ENCODE measurements at places on chromosomes 12 and 14. TPM values are rescaled to one million over a fixed set of nuclear protein-coding genes. Genes with fewer than 3 reads are reported as not detected.

GRCh38 chr14:24849471-24849870 lies 200.5 kb downstream of the STXBP6 start:
- H3K36me3 ChIP-seq, result no peaks in the 10 kb centered on the region
- H3K4me1 ChIP-seq, result peaks cover 32% of the 10 kb centered on the region

DNA sequence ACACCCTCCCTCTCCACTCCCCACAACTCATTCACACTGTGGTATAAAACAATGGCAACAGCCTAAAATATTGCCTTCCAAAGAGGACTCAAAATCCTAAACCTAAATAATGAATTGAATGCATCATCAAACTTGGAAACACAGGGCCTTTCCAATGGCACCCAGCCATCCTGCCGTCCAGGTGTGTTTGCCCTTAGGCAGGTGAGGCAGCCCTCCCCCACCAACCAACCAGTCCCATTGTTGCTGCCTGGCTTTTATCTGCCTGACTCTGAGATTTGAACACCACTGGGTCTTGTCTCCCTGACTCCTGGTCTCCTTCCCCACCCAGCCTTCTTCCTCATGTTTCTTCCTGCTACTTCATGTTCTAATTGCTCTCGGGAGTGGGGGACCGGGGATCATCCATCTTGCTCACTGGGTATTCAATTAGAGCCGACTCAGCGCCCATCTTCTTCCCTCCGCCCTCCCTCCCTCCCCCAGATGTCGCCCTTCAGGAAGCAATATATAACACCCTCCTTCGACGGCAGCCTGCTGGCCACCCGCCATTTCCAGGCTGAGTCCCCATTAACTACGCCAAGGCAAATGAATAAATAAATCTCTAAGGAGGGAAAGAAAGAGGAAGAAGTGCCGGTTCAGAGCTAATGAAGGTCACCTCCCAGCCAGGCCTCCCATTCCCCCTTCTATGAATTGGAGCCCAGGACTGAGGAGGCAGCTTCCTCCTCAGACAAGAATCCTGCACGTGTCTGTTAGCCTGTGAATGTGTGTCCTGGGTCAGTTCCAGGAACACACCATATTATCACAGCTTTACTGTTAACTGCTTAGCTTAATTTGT lies 36.3 kb upstream of the NTF3 start:
- H3K27me3 ChIP-seq, result no peaks in the 10 kb centered on the region
- no peak for DNase-seq
- peaks cover 19% of the 10 kb centered on the region for H3K4me1 ChIP-seq
- no peak overlapping the region for H3K4me3 ChIP-seq
- no peak overlapping the region for H3K27ac ChIP-seq

The TRHDE gene
- total RNA-seq, result 5.5 TPM

GRCh38 chr12:121577443-121578180 lies 3.2 kb downstream of the KDM2B start:
- peak overlapping the region; percentile 84 for H3K4me3 ChIP-seq
- peaks cover 34% of the 10 kb centered on the region for H3K36me3 ChIP-seq
- no peaks in the 10 kb centered on the region for H3K27me3 ChIP-seq
- H3K27ac ChIP-seq, result peak overlapping the region; percentile 99
- peaks cover 39% of the 10 kb centered on the region for H3K4me1 ChIP-seq
- DNase-seq, result no peak

The HOXC11 gene
- total RNA-seq, result not detected

GRCh38 chr14:68956724-68957123 lies 22.4 kb downstream of the ACTN1 start:
- H3K4me1 ChIP-seq, result peaks cover 63% of the 10 kb centered on the region
- peaks cover 7% of the 10 kb centered on the region for H3K36me3 ChIP-seq
- DNase-seq, result no peak
- H3K27ac ChIP-seq, result 0 out of 2 replicates have a peak overlapping the region, but pooled peaks have one; percentile 11
- H3K27me3 ChIP-seq, result no peaks in the 10 kb centered on the region
- no peak overlapping the region for H3K4me3 ChIP-seq

DNA sequence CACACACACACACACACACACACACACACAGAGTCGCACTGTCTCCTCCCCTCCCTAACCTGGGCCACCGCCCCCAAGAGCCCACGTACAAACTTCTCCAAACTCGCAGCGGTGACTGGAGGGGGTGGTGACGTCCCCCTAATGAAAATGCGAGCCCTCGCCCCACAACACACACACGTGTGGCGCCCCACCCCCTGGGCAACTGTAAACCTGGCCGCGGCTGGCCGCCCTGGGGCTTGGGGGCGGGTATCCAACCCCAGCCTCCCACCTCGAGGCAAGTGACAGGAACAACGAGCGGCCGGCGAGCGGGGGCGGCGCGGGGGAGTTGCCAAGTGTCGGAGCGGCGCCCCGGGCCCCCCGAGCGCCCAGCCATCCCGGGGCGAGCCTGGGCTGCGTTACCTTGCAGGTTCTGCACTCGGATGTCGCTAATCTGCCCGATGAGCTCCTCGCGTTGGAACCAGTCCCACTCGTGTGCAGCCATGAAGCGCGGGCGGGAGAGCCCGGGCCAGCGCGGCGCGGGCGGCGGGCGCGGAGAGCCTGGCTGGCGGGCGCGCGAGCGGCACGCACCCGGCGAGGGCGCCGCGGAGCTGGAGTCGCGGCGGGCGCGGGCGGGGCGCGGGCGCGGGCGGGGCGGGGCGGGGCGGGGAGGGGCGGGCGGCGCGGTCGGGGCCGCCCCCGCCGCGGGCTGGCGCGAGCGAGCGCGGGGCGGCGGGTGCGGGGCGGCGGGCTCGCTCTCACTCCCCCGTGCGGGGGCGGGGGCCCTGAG lies at the start of gene CLMN:
CLMN (minus strand) TSS at position 597 of the 766 bp plus-strand sequence; CDS start at position 481, 116 bp downstream.
- H3K27me3 ChIP-seq, result peaks cover 38% of the 10 kb centered on the region
- DNase-seq, result peak; percentile 59
- no peak within 1 kb of the TSS for H3K27ac ChIP-seq
- no peaks in the 10 kb centered on the region for H3K36me3 ChIP-seq
- H3K4me1 ChIP-seq, result peaks cover 19% of the 10 kb centered on the region

The RNASE13 gene
- total RNA-seq, result not detected

The SAMD15 gene
- 0.30 TPM for total RNA-seq

DNA sequence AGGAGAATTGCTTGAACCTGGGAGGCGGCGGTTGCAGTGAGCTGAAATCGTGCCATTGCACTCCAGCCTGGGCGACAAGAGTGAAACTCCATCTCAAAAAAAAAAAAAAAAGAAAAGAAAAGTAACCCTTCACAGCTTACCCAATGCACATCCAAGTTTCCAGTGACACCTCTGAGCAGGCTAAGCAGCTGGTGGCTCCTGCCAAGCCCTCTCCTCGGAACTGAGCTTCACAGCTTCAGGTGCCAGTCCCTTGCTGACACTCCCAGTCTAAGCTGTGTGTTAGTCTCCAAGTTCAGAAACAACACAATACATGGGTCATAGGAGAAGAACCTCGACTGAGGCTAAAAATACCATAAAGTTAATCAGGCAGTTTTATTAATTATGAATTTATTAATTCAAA lies 7.9 kb downstream of the CD9 start:
- no peak for DNase-seq
- peaks cover 95% of the 10 kb centered on the region for H3K4me1 ChIP-seq
- no peak overlapping the region for H3K4me3 ChIP-seq
- peaks cover 46% of the 10 kb centered on the region for H3K36me3 ChIP-seq

- H3K4me1 ChIP-seq, result peaks cover 34% of the 10 kb centered on the region
- peaks cover 84% of the 10 kb centered on the region for H3K27me3 ChIP-seq
- no peak for DNase-seq
- no peaks in the 10 kb centered on the region for H3K36me3 ChIP-seq
Measured at GRCh38 chr12:53093777-53094393, 3.6 kb upstream of the IGFBP6 start.

The SOAT2 gene
- total RNA-seq, result not detected

DNA sequence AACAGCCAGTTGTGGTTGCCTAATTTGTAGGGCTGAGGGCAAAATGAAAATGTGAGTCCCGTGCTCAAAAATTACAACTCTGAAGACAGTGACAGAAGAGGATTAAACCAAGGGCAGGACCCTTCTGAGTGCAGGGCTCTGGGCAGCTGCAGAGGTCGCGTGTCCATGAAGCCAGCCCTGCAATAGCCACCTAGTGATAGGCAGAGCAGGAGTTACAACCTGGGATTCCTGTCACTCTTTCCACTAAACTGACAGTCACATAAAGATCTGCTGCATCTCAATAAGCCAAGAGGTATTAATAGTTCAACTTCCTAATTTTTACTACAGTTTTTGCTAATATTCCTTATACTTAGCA lies 94.1 kb downstream of the SLC2A13 start:
- H3K27ac ChIP-seq, result peak overlapping the region; percentile 53
- DNase-seq, result no peak
- peaks cover 37% of the 10 kb centered on the region for H3K4me1 ChIP-seq
- H3K4me3 ChIP-seq, result no peak overlapping the region
- no peaks in the 10 kb centered on the region for H3K36me3 ChIP-seq

DNA sequence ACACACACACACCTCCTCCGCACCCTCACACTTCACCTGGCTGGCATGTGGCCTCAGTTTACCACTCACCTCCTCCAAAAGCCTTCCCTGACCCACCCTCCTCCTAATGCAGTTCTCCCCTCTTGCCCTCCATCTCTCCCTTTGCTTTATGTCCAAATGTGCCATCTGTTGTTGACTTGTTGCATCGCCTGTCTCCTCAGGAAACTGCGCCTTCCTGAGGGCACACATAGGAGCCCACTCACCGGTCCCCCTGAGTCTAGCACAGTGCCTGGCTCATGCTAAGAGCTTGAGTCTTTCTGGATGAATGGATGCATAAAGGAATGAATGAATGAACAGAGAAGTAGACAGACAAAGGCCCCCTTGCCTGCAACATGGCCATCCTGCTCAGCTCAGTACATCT lies 34.0 kb downstream of the MVK start:
- no peak overlapping the region for H3K27ac ChIP-seq
- no peak for DNase-seq
- H3K4me1 ChIP-seq, result no peaks in the 10 kb centered on the region
- H3K36me3 ChIP-seq, result no peaks in the 10 kb centered on the region

DNA sequence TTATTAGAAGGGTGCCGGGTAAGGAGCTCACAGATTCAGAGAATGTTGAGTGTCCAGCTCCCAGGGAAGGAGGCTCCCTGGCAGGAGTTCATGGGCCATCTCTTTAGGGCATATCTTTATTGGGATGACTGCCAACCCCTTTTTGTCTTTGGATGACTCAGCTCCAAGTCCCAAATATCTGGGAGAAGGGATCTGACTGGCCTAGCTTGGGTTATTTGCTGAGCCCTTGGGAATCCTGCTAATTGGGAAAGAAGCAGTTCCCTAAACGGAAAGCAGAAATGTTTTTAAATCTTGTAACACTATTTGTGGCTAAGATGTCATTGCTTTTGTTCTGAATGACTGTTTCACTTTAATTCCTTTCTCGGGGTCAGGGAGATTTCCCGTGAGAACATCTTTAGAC lies 12.6 kb downstream of the DDX55 start:
- no peaks in the 10 kb centered on the region for H3K27me3 ChIP-seq
- peaks cover 85% of the 10 kb centered on the region for H3K36me3 ChIP-seq
- DNase-seq, result no peak
- H3K4me3 ChIP-seq, result no peak overlapping the region
- H3K4me1 ChIP-seq, result no peaks in the 10 kb centered on the region

DNA sequence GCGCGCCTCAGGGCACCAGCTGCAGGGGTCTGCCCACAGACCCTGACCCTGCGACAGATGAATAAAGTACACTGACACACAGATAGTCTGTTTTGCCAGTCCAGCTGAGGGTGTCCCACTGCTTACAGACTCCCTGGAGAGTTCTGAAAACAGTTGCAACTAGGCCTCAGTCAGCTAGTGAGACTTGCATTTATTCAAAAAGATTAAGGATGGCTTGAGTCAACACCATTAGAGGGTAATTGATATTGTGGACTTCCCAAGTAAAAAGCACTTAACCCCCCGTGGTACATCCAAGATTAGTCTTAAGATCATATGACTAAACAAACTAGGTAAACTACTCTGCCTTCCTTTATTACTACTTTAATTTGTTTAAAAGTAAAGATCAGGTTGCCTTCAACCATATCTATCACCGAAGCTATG lies 11.1 kb upstream of the PSEN1 start:
- peak overlapping the region; percentile 5 for H3K4me3 ChIP-seq
- H3K27ac ChIP-seq, result peak overlapping the region; percentile 86
- peaks cover 46% of the 10 kb centered on the region for H3K4me1 ChIP-seq

The NKX2-1 gene
- total RNA-seq, result not detected

DNA sequence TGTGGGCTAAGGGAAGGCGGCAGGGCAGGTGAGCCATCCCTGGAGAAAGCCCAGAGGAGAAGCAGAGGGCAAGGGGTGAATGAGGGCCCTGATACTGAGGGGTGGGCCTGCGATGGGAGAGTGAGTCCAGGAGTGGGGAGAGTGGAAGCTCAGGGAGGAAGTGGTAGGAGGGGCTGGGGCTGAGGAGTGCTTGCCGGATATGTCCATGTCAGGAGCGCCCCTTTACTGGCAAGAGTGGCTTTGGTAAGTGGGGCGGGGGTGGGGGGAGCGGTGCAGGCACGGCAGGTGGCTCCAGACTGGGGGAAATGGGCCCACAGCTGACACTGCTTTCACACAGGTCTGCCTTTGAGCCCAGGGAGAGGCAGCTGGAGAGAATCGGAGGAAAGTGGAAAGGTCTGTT lies 86.4 kb upstream of the GPR68 start:
- H3K4me1 ChIP-seq, result no peaks in the 10 kb centered on the region
- H3K27ac ChIP-seq, result peak overlapping the region; percentile 47
- H3K4me3 ChIP-seq, result no peak overlapping the region
- H3K36me3 ChIP-seq, result peaks cover 14% of the 10 kb centered on the region

DNA sequence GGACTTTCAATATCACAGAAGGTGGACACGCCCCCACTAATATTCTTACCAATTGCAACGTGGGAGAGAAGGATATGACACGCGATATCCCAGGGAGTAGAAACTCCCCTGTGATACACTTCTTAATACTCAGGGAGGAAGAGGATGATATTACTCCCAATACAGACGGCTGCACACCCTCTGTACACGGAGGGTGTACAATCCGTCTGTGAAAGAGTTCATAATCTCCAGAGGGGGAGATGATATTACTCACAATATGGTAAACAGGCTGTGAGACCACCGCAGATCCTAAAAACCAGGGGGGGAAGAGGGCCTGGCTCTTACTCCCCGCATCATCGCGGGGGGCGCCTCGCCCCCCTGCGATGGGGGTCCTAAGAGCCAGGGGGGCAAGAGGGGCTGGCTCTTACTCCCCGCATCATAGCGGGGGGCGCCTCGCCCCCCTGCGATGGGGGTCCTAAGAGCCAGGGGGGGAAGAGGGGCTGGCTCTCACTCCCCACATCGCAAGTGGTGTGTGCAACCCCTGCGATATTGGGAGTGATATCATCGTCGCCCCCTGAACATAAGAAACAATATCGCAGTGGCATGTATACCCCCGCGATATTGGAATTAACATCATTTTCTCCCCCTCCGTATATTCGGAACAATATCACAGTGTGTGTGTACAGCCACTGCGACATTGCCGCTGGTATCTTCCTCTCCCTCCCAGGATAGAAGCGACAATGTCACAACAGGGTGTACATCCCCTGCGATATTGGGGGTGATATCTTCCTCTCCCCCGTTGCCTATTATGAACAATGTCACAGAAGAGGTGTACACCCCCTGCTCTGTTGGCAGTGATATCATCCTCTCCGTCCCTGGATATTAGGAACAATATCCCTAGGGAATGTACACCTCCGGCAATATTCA lies 8.9 kb upstream of the CLEC6A start:
- no peaks in the 10 kb centered on the region for H3K36me3 ChIP-seq
- no peaks in the 10 kb centered on the region for H3K27me3 ChIP-seq
- H3K4me1 ChIP-seq, result peaks cover 21% of the 10 kb centered on the region
- no peak overlapping the region for H3K4me3 ChIP-seq
- no peak overlapping the region for H3K27ac ChIP-seq
- no peak for DNase-seq

- peaks cover 25% of the 10 kb centered on the region for H3K27me3 ChIP-seq
- H3K36me3 ChIP-seq, result no peaks in the 10 kb centered on the region
- no peak overlapping the region for H3K4me3 ChIP-seq
- no peak for DNase-seq
- H3K27ac ChIP-seq, result no peak overlapping the region
- peaks cover 21% of the 10 kb centered on the region for H3K4me1 ChIP-seq
Measured at GRCh38 chr12:101470939-101471338, 4.2 kb upstream of the SPIC start.

The ATP2B1 gene
- 31.7 TPM for total RNA-seq

The SSPN gene
- 2.5 TPM for total RNA-seq

The RNF34 gene
- 51.0 TPM for total RNA-seq
